ENCODE measurements at places on chromosomes 2 and 18.

- peak; percentile 46 for DNase-seq
These were observed 9.0 kb downstream of the CCDC68 start for GRCh38 chr18:54950221-54950620.

- no peak for DNase-seq
These were observed 121.0 kb downstream of the SUCLG1 start for GRCh38 chr2:84338069-84338468.

GRCh38 chr2:128511731-128512378, 193.2 kb upstream of the HS6ST1 start:
- DNase-seq, result no peak

GRCh38 chr2:219230059-219230540, 494 bp downstream of the ANKZF1 start:
- DNase-seq, result peak; percentile 56

DNA sequence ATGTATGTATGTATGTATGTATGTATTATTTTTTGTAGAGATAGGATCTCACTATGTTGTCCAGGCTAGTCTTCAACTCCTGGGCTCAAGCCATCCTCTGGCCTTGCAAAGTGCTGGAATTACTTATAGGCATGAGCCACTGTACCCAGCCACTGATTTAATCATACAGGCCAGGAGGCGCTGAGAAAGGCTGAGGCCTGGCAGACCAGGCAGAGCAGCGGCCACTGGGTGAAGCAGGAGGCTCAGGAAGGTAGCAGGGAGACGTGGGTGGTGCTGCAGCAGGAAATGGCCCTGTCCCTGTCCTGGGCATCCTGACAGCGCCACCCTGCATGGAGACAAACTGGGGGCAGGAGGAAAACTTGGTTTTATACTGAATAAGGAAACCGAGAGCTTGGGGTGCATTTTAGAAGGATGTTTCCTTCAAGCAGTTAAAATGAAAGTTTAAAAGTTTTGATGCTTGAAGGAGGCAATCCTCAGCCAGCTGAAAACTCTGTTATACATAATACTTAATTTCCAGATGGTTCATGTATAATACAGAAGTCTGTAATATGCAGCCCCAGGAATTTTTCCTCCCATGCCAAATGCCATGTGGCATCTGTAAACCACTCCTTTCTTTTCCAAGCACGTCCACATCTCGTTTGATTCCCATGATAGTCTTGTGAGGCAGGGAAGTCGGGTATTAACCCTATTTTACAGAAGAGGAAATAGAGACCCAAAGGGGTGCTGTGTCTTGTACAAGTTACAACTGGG, 182.4 kb downstream of the CELF4 start:
- DNase-seq, result no peak

DNA sequence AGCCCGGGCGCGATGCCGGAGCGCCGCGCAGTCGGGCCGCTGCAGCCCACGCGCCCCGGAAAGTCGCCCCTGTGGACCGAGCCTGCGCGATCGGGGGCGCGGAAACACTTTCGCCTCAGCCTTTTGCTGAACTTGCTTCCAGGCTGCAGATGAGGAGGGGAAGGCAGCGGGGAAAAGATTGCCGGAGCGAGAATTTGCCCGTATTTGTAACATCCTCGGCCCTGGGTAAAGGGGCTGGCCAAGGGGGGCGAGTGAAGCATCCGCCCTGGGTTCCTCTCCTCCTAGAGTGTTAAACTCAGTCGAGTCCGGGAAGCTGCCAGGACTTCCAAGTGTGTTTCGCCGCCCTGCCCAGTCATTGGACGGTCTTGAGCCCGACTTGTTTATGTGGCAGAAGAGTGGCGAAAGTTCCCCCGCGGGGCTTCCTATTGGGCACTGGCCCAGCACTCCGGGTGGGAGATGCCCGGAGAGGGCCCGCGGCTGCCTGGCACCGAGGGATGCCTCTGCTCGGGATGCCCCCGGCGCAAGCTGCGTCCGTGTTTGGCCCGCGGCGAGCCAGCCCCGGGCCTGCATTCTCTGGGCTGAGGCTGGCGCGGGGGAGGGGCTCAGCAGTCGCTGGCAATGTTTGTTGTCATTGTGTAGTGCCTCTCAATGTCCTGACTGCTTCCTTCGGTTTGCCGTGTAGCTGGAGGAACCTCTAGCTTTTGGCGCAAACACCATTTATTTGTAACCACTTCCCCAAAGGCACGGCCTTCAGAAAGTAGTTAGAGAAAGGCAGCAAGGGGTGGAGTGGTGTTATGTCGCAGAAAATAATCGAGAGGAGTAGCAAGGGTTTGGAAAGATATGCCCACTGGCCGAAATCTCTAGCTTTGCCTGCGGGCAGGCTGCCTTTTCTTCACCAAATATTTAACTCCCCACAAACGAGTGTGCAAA, 1.1 kb downstream of the CYBRD1 start:
- peak; percentile 11 for DNase-seq

- no peak for DNase-seq
These were observed 244.0 kb upstream of the HS6ST1 start for GRCh38 chr2:128562471-128563347.

GRCh38 chr18:1392046-1392445, 487.4 kb downstream of the ADCYAP1 start:
- DNase-seq, result no peak

- DNase-seq, result peak; percentile 26
These were observed 82.7 kb upstream of the POMC start for GRCh38 chr2:25251071-25251421.

- no peak for DNase-seq
These were observed 46.3 kb downstream of the ASB18 start for GRCh38 chr2:236217926-236218325.

DNA sequence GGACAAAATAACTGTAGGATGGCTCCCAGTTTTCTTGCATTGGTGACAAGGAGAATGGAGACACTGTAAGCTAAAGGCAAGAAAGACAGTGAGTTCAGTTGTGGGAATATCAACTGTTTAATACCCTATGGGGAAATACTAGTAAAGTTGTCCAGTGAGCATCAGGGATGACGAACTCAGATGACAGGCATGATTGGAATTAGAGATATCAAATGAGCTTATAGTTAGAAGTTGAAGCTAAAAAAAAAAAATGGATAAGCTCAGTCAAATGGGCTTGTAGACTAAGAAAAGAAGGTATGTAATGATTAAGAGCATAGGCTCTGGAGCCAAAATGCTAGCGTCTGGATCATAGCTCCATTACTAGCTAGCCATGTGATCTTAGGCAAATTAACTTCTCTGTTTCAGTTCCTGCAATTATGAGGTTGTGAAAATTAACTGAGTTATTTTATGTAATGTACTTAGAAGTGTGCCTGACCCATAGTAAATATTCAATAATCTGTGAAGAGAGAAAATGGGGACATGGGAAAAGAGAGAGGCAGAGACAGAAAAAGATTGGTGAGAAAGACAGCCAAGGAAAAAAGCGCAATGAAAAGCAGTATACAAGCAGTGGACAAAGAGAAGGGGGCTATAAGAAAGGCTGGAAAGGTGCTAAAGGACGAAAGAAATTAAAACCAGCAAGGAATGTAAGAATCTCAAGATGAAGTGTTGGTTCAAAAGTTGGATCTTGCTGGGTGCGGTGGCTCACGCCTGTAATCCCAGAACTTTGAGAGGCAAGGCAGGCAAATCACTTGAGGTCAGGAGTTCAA, 95.7 kb upstream of the SLC39A10 start:
- DNase-seq, result no peak

DNA sequence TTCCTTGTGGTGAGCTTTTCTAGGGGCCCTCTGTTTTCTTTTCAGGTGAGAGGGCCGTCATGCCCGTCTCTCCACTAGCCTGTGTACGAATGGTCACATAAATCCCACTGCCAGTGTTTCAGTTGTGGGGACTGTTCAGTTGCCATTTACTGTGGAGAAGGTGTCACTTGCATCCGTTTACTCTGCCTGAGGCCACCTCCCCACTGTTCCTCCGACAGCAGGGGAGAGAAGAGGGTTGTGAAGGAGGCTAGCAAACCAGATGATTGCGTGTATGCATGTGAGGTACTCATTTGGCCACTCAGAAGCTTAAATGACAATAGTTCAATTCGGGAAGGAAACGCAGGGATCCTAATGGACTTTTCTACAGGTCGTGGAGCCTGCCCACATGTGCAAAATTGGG, 3.3 kb downstream of the MTCL1 start:
- DNase-seq, result no peak

DNA sequence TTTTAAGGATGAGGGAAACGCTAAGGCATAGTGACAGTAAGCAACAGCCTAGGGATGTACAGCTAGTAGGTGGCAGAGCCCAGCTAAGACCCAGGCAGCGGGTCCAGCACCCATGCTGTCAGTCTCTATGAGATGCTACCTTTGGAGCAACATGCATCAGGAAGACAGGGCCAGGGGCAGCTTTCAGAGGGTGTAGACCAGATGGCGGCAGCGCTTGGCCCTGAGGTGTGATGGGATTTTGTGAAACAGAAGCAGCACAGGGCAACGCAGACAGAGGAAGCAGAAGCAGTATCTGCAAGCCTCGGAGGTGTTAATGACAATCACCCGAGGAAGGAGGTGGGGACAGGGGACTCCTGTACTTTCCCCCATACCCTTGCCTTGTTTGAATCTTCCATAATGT, 43.2 kb downstream of the SDC1 start:
- no peak for DNase-seq

DNA sequence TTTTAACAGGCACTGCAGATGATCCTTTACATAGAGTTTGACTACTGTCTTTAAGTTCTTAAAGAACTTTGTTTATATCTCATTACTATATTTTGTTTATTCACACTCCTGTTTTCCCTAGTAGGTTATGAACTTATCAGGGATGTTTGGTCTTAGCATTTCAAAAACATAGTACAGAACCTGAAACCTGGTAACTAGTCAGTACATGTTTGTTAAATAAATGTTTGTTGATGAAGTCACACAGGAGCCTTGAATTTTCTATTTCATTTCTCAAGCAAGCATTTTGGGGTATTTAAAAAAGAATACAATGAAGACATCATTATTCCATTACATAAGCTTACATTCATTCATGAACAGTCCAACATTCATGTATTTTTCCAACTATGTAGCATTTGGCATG, 280.3 kb upstream of the ZSWIM2 start:
- DNase-seq, result no peak

DNA sequence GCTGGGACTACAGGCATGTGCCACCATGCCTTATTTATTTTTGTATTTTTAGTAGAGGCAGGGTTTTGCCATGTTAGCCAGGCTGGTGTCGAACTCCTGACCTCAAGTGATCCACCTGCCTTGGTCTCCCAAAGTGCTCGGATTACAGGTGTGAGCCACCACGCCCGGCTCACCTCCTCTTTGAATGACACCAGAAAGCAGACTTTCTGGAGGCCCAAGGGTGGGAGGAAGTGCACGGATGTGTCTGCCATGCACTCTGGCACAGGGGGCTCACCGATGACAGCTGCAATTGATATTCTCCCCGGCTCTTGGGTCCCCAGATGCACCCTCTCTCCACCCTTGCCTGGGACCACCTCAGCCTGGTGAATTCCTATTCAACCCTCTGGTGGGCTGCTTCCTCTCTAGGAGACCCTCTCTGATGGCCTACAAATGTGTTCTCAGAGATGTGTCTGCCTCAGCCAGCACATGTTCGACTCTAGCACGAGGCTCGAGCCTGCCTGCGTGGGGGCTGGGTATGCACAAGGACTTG, 87.3 kb downstream of the SEPTIN10 start:
- DNase-seq, result no peak

DNA sequence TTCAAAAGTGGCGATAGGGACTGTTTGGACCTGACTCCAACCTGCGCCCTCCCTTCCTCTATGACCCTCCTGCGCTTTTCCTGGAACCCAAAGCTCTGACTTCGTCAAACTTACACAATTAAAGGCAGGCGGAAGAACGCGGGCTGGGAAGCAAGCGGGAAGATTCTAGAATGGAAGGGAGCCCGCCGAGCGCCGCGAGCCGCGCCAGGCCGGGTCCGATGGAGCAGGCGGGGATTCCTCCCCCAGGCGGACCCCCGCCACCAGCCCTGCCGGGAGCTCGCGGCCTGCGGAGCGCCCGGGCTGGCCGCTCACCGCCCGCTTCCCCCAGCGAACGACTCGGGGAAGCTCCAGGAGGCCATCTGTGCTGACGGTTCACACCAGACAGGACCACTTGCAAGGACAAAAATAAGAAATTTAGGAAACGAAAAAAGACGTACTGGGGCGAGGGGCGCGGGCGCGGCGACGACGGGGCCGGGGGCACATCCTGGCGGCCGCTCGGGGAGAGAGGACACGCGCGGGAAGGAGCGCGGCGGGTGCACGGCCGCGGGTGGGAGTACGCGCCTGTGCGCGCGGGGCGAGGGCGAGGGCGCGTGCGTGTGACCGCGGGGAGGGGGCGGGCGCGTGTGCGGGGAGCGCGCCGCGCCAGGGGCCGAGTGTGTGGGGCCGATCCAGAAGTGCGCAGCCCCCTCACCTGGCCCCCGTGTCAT, 1.1 kb upstream of the SALL3 start:
- DNase-seq, result no peak

GRCh38 chr2:133135035-133135654, 433.1 kb downstream of the NCKAP5 start:
- no peak for DNase-seq

Data from activated CD4-positive, alpha-beta T cell treated with anti-CD3 and anti-CD28 coated beads, Interleukin-2, amount 10 ng/mL, durations not matched to agents 7 days and 5 days (primary cell).